ENCODE measurements at places on chromosomes 16 and 17.

DNA sequence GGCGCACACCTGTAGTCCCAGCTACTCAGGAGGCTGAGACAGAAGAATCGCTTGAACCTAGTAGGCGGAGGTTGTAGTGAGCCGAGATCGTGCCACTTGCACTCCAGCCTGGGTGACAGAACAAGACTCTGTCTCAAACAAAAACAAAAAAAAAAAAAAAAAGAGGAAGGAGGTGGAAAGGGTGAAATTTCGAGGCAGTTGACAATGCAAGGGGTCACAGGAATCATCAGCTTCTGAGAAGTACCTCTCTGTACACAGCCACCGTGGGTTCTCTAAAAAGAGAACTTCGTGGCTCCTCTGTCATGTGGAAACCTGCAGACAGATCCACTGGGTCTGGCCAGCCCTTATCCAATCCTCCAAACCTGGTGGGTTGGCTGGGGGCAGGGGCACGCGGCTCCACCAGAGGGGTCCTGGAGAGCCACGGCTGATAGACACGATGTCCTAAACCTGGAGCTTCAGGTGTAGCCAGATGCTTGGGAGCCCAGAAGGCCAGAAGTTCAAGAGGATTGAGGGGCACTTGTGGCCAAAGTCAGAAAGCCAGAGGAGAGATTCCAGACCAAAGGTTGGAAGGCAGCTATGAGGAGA, 540 bp upstream of the CD300LF start:
- no peak for DNase-seq

GRCh38 chr16:2208308-2208707, 2.4 kb downstream of the BRICD5 start:
- DNase-seq: no peak

DNA sequence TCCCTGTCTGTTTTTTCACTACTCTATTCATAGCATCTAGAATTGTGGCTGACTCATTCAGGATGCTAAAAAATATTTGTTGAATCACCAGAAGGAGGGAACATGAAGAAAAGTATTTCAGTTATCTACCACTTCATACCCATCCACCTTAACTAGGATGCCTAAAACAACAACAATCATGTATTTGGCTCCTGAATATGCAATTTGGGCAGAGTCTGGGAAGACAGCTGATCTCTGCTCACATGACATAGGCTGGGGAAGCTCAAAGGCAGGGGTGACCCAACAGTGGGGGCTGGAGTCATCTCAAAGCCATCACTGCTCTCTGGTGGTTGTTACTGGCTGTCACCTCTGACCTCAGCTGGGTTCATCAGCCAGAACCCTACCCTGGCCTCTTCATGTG, 80.1 kb upstream of the RPL38 start:
- DNase-seq: no peak

DNA sequence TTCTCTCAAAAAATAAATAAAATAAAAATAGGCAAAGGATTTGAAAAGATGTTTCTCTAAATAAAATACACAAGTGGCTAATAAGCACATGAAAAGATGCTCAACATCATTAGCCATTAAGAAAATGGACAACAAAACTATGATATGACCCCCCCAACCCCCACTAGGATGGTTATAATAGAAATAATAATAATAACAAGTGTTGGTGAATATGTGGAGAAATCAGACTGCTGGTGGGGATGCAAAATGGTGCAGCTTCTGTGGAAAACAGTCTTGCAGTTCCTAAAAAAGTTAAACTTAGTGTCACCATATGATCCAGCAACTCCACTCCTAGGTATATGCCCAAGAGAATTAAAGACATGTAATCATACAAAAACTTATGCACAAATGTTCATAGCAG, 9.0 kb upstream of the MYCBPAP start:
- no peak for DNase-seq

GRCh38 chr17:37064956-37065355, 116.2 kb downstream of the AATF start:
- no peak for DNase-seq

DNA sequence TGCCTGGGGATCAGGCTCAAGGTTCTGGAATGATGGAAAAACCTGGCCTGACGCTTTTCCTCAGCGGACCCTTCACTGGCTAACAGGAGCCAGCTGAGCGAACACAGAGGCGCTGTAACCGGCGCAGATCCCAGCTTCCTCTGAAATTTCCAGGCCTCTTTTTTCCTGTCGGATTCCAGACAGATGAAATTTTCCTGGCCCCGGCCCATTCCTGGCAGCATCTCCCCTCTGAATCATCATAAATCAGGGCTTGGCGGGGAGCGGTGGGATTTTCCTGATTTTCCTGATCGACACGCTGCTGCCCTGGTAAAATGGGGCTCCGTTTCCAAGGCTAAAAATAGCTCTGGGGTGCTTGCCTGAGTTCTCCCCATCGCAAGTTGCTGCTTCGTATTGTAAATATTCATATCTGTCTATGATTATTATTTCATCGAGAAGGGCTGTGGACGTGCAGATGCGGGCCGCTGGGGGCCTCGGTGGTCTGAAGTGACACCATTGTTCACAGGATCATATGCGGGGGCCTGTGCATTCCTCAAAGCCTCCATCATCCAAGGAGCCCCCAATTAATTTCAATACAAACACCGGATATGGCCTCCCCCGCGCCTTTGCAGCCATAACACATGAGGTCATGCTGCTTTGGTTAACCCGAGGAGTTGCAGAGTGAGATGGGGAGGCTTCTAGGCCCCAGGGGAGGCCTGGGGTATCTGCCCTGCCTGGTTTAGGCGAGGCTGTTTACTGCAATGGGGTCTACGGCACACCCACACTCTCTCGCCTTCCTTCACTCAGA, 45.8 kb upstream of the ETV4 start:
- DNase-seq: peak; percentile 51

DNA sequence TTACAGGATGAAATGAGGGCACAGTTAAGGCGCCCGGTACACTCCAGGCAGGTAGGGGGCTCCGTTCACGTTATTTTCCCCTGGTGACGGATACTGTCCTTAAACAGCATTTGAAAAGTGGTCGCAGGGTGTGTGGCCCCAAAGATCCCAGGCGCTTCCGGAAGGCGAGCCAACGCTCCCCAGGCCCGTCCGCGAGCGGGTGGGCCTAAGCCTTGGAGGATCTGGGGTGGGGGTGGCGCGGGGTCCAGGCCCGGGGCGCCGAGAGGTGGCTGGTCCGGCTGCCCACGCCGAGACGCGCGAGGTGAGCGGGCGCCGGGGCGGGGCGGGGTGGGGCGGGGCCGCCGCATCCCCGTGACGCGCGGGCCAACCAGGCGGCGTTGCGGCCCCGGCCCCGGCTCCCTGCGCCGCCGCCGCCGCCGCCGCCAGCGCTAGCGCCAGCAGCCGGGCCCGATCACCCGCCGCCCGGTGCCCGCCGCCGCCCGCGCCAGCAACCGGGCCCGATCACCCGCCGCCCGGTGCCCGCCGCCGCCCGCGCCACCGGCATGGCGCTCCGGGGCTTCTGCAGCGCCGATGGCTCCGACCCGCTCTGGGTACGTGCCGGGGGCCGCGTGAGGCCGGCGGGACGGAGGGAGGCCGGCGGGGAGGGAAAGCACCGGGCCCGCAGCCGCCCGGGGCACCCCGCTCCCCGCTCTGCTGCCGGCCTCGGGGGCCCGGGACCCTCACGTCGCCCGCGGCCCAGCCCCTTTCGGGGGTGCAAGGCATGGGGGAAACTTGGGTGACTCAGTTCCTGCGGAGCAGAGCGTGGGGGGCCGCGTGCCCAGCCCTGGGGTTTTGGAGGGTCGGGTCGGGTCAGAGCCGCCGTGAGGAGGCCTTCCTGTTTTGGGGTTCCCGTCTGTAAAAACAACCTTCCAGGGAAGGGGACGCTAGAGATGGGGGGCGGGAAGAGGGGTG, at the start of gene ABCC1:
Gene ABCC1 (plus strand): TSS at position 407 of the 951 bp plus-strand sequence. CDS start 136 bp downstream, at position 543.
- no peak for DNase-seq

GRCh38 chr16:6335072-6335471, 997.6 kb upstream of the RBFOX1 start:
- no peak for DNase-seq

GRCh38 chr16:85969159-85969558, 70.2 kb downstream of the IRF8 start:
- no peak for DNase-seq

DNA sequence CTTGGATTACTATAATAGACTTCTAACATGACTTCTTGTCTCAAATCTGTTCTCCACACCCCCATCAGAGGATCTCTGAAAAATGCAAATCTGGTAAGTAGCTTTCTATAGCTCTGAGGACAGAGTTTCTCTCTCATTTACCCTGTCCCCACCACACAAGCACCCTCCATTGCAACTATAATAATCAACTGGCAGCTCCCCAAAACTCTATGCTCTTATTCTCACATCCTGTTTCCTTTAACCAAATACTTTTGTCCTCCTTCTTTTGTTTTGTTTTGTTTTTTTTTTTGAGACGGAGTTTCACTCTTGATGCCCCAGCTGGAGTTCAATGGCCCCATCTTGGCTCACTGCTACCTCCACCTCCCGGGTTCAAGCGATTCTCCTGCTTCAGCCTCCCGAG, 73.4 kb downstream of the HELZ start:
- DNase-seq: no peak

DNA sequence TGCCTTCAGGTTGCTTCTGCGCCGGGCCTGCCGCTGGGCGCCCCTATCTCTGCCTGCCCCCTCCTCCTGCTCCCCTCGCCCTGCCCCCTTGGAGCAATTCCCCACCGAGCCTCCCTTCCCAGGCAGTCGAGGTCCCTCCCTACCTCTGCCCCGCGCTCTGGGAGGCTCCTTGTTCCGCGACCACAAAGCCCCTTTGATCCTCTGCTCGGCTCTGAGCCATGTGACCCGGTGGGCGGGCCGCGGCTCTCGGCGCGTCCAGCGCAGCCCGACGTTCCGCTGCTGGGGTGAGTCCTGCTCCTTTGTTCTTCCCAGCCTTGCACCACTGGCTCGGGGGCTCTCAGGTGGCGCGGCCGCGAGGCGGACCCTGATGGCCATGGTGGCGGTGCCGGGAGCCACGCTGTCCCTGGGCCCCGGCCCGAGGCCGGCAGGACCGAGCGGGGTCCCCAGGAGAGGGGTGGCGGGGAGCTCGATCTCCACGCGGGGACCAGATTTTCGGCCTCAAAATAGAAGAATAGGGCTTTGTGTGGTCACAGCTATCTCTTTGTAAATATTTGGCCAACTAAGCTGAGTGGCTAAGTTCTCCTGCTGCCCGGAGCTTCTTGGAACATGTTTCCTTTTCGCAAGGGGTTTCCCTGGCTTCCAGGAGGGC, 310.6 kb downstream of the SEC14L1 start:
- peak; percentile 68 for DNase-seq

GRCh38 chr17:70375813-70376770, 206.8 kb downstream of the KCNJ2 start:
- no peak for DNase-seq

DNA sequence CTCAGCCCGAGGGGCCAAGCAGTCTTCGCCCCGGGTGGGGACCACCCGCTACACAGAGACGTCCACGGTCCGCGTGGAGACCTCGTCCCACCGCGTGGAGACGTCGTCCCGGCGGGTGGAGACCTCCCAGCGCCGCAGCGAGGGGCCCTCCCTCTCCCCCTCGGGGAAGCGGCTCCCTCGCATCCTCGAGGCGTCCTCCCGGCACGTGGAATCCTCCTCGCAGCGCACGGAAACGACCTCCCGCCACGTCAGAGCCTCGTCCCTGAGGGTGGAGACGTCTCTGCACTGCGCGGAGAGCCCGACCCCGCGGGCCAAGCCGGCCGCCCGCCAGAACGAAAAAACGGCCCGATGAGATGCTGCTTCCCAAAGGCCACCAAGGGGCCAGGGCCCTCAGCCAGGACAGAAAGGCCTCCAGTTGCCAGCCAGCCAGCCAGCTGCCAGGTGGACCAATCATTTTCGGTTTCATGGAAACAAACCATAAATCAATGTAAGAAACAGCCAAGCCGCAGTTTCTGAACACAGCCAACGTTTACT, 424 bp downstream of the C17orf100 start:
- DNase-seq: peak; percentile 62

GRCh38 chr16:89658221-89658879, 714 bp downstream of the SPATA33 start:
- no peak for DNase-seq

DNA sequence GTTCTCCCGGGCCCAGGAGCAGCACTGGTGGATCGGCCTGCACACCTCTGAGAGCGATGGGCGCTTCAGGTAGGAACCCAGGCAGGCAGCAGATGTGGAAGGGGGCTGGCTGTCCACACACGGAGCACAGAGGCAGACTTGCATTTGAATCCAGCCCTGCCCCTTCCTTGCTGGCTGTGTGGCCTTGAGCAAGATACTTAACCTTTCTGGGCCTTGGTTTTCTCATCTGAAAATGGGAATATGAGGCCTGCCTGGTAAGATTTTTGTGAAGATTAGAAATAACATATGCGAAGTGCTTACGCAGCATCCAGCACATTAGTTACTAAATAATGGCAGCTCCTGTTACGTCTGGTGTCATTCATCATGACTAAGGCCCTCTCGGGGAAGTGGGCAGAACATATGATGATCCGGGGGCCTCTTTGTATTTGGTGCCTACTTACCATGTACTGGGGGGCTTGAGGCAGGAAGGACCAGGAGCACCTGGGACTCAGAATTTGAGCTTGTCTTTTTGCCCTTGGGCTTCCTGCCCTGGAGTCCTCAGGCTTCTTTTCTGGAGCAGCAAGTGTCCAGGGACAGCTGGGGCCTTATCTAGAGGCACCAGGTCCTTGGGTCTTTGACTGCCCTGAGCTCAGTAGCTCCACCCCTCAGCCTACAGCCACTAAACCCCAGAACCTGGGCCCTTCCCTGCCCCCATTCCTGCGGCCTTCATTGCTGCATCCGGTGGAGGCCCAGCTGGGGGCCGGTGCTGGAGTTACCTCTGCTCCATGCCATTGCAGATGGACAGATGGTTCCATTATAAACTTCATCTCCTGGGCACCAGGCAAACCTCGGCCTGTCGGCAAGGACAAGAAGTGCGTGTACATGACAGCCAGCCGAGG, 53.8 kb downstream of the MRC2 start:
- no peak for DNase-seq

- peak; percentile 88 for DNase-seq
Observed at GRCh38 chr17:76557368-76558197, 17.7 kb downstream of the PRCD start.

- no peak for DNase-seq
Observed at GRCh38 chr16:19366391-19366790, 51.3 kb upstream of the TMC5 start.

GRCh38 chr17:42289611-42290181, 1.4 kb downstream of the STAT5A start:
- no peak for DNase-seq

- no peak for DNase-seq
Observed at GRCh38 chr16:55569025-55569424, 2.5 kb downstream of the CAPNS2 start.

DNA sequence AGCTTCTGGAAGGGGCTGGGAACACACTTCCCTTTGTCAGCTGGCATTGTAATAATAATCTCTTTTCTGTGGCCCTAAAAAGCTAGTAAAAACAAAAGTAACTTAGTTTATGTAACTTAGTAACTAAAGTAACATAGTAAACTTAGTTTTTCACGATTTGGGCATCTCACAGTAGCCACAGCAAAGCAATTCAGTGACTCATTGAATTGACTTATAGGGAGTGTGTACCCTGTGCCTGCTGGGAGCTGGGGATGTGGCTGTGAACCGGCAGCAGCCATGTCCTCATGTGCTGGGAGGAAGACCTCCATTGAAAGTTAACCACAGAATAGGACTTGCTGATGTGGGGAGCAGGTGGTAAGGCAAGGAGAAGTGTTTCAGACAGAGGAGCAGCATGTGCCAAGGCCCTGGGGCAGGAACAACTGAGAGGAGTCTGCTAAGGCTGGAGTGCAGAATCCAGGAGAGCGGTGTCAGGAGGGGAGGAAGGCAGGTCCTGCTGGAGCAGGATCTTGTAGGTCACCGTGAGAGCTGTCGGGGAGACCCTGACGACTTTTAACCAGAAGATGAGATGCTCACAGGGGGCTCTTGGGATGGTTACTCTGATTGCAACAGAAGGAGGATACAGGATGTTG, 112.8 kb downstream of the PLCG2 start:
- no peak for DNase-seq

- DNase-seq: no peak
Observed at GRCh38 chr17:42704490-42704836, 22.1 kb downstream of the CNTNAP1 start.

All from tibial nerve (tissue), 4 donors.